Stimulated activated CD8-positive, alpha-beta memory T cell treated with anti-CD3 and anti-CD28 coated beads, Interleukin-4, amount 100 ng/mL, for 24 hours (primary cell): ENCODE measurements at places on chromosomes 16 and 17.

GRCh38 chr17:4893272-4893671 is 6.1 kb upstream of the C17orf107 start:
- no peak for DNase-seq

DNA sequence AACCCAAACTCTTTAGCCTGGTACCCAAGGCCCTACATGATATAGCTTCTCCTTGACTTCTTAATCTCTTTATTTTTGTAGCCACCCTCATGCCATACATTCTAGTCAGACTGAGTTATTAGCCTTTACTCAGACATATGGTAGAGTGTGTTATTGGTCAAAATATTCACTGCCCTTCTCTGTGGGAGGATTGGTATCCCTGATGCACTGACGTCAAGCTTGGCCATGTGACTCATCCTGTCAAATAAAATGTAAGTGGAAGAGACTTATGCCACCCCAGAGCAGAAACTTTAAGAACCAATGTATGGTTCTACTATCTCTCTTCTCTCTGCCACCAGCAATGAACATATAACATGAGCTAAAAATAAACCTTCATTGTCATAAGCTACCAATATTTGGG is 12.2 kb upstream of the BEAN1 start:
- DNase-seq, result no peak

GRCh38 chr17:47199627-47200324 is 9.4 kb upstream of the MYL4 start:
- DNase-seq, result no peak

DNA sequence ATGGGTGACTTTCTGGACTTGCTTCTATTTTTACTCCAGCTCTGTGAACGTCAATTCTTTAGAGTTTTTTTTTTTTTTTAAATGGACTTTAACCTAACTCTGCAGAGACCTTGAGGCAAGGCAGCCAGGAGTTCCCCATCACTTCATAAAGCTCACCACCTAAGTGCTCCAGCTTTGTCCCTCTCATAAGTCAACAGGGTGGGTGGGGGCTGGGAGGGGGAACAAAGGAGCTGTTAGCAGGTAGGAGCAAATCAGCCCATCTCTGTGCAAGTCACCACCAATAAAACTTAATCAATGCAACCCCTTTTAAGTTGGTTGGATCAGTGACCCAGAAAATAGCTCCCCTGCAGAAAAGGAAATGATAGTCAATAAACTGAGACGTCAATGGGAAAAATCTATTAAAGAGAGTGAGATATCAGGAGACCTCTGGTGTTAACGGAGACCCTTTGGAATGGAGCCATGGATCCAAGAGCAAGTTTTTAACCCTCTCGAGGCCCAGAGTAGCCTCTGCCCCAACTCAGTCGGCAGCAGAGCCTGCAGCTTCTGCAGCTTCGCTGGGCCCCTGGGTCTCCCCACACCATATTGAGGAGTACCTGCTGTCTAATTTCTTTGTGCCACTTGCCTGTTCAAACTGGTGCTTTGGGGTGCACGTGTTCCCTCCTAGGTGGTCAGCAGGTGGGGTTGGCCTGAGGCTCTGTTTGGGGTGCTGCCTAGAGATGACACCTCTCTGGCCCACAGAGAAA is 27.6 kb upstream of the ETV4 start:
- no peak for DNase-seq

- DNase-seq, result no peak
Observed at GRCh38 chr17:44269535-44270240, 1.8 kb upstream of the SLC4A1 start.
